ENCODE measurements at places on chromosomes 3 and 15. TPM values are rescaled to one million over a fixed set of nuclear protein-coding genes. Genes with fewer than 3 reads are reported as not detected.
A peak's percentile ranks its signal among the peaks of the same experiment; 100 is the strongest.

TMEM108 gene
- 20.7 TPM for total RNA-seq

IFT80 gene
- 25.0 TPM for total RNA-seq

DNA sequence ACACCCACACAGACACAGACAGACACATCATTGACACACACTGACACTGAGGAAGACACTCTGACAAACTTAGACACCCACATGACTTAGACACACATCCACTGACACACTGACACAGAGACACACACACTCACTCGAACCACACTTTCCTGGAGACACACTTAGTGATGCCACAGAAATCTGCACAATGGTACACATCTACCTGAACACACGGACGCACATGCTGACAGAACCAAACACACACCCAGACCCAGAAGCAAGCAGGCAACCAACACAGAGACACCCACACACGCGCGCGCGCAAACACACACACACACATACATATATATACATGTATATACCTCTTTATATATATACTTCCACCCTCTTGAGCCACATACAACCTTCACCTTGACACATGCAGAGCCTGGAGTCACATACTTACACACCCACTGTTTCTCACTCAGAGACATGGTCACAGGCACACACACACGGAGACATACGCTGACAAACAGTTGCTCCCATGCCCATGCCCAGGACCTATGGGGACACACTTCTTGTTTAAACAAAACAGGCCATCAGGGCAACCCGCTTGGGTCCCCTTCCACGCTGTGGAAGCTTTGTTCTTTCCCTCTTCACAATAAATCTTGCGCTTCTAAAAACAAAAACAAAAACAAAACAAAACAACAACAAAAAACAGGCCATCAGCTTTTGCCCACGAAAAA lies 913 bp upstream of the SCN5A start:
- no peak for DNase-seq

GRCh38 chr3:12194209-12194608 lies 35.5 kb upstream of the TIMP4 start:
- DNase-seq = peak; percentile 47

- DNase-seq = peak; percentile 81
These were observed 183.8 kb upstream of the KCNMB2 start for GRCh38 chr3:178352326-178353005.

GRCh38 chr3:189836795-189837194 lies 205.6 kb downstream of the TP63 start:
- DNase-seq = no peak

Measured in myocyte (in vitro differentiated cells).